ENCODE measurements at places on chromosomes 7 and 10.

DNA sequence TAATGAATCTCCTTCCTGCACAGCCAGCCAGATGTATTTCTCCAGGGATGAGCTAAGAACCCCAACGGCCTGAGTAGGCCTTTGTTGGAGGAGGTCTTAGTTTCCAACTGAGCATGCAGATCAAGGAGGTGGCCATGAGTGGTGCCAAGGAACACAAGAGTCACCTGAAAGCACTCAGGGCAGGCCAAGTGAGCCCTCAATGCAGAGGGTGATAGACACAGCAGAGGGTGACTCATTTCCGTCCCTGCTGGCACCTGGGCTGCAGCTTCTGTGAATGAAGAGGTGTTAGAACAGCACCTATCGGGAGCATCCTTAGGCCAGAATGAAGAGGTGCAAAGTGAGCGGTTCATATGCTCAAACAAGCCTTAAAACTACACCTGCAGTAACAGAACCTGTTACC, 211.8 kb downstream of the FRMD4A start:
- DNase-seq, result no peak

DNA sequence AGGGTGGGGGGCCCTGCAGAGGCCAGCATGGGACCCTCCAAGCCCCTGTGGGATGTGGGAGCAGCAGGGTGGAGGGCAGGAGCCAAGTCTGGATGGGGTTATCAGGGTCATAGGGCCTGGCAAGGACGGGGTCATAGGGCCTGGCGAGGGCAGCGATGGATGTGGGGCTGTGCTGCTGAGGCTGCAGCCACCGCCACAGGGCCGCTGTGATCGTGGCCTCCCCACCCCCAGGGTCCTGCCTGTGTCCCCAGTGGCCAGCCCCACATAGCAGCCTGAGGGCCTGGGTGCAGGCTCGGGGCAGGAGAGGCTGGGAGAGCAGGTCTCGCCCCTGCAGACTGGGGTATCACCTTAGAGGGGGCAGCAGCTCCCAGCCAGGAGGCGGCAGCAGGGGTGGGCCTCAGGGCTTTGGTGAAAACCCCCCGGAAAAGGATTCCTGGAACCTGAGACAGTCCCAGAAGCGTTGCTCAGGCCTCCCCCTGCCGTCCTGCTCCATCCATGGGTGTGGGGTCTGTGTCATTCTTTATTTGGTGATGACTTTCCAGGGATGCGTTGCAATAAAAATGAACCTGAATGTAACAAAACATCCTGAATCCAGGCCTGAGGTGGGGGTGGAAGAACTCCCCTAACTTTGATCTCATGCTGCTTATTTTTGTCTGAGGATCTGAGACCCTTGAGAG, 107.3 kb upstream of the SHH start:
- DNase-seq, result no peak

DNA sequence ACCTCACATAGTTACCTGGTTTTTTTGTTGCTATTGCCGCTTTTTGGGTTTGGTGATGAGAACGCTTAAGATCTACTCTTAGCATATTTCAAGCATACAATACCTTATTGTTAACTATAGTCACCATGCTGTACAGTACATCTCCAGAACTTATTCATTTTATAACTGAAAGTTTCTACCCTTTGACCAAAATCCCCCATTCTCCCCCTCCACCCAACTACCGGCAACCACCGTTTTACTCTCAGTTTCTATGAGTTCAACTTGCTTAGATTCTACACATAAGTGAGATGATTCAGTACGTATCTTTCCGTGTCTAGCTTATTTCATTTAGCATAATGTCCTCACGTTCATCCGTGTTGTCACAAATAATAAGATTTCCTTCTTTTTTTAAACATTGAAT, 86.7 kb upstream of the IL6 start:
- DNase-seq, result no peak

- DNase-seq, result peak; percentile 65
Observed at GRCh38 chr10:84537447-84537931, 209.1 kb downstream of the CCSER2 start.

DNA sequence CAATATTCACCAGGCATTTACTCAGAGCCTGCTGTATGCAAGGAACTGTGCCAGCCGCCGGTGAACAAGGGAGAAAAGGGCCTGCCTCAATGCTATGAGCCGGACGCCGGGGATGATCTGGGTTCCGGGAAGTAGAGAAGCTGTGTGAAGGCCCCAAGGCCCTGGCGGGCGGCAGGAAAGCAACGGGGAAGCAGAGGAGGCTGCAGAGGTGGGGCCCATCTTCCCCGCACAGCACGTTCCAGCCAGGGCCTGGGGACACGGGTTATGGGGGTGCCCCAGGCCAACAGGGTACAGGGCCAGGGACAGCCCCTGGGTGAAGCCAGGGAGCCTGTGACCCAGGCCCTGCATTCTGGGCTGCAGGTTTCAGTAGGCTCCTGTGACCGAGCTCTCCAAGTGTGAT, 179.3 kb downstream of the MAD1L1 start:
- DNase-seq, result no peak

- DNase-seq, result no peak
Observed at GRCh38 chr7:36408589-36408988, 18.9 kb downstream of the ANLN start.

DNA sequence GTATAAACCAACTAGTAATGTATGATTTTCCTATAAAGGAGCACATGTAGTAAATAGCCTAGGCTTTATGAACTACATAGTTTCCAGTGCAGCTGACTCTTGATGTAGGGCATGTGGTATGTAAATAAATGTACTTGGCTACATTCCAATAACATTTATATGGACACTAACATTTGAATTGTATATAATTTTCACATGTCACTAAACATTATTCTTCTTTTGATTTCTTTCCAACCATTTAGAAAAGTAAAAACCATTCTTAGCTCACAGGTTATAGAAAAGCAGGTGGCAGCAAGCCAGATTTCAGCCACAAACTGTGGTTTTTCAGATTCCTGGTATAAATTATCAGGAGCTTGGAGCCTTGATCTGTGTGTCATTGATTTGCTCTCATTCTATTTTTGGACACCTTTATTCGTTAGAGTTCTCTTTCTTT, 1182.0 kb downstream of the CNTNAP2 start:
- DNase-seq, result no peak

GRCh38 chr10:60403168-60403873, 13.6 kb upstream of the ANK3 start:
- no peak for DNase-seq

DNA sequence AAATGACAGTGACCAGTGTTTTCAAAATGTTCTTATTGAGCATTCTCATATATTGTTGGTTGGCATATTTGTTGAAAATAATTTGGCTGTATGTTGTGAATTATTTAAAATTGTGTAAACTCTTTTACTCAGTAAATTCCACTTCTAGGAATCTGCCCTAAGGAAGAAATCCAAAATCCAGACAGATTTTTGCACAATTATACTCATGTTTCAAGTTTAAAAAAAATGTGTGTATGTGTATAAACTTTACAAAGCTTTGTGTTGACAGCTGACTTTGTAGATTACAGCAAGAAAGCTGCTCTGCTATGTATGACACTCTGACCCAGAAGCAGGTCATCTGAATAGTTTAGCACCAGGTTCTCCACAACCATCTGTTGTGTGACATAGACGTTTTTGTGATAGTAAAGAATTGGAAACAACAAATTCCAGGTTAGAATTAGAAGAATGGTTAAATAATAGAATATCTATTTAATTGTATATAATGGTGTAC, 21.6 kb downstream of the KIFBP start:
- no peak for DNase-seq

DNA sequence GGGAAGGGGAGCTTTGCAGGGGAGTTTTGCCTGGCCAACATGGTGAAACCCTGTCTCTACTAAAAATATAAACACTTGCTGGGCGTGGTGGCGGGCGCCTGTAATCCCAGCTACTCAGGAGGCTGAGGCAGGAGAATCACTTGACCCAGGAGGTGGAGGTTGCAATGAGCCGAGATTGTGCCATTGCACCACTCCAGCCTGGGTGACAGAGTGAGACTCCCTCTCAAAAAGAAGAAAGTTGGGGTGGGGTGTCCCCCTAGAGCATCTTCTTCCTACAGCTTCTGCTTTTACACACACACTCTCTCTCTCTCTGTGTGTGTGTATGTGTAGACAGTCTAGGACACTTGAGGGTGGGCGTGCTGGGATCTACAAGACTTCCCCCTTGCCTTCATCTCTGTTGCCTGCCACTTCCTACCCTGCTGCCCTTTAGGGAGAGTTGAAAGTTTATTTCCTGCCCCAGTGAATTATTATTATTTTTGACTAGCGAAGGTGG, 21.7 kb downstream of the PLAU start:
- DNase-seq, result no peak

GRCh38 chr10:27558612-27559020, 54.5 kb downstream of the RAB18 start:
- peak; percentile 51 for DNase-seq

DNA sequence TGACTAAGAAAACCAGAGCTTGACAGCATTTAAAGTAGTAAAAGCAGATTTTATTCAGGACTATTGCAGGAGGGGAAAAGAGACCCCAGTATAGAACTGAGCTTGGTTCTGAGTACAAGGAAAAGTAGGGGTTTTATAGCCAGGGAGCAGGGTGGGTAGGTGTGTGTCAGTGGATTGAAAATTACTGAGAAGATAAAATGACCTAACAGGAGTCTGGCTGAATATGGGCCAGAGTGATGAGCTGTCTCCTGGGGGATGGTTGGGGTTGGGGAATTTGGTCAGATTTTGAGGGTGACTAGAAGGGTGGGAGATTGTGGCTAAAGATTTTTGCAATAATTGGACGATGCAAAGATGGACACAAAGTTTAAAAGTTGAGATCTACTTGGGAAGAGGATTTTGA, 114.0 kb downstream of the ST7 start:
- no peak for DNase-seq

- DNase-seq, result no peak
Observed at GRCh38 chr10:75018686-75019307, 92.7 kb upstream of the SAMD8 start.

- DNase-seq, result no peak
Observed at GRCh38 chr10:36474456-36474855, 650.9 kb upstream of the ANKRD30A start.

- peak; percentile 6 for DNase-seq
Observed at GRCh38 chr10:89946106-89946505, 244.7 kb downstream of the KIF20B start.

DNA sequence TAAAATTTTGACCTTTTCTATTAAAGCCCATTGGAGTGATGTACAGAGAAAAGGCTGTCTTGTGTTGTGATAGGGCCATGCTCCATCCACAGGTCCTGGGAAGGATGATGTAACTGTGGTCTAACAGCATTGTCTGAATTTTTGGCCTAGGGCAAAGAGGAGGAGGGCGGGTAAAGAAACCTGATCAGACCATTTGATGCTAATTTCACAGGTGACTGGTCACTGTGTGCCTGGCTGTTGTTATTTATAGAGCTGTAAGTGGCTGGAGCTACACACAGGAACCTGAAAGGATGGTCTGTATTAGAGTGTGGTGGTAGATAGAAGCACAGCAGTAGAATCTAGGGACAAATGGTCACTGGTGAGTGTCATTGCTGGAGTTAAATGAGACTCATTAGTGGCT, 182.1 kb downstream of the AUTS2 start:
- DNase-seq, result no peak

DNA sequence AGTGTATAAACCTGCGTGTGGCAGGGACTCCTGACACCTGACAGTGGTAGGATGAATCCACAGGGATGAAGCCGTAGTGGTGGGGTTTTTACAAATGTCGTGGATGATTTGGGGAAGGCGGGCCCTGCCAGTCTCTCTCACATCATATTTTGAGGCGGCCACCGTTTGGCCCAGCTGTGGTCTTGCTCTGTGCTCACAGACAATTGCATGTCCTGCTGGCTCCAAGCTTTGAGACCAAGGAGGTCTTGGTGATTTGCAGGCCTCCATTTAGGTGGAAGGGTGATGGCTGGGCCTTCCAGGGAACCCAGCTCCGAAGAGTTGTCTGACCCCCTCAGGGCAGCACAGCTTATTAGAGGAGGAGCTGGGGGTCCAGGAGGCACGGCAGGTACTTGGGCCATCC, 151.1 kb upstream of the SHH start:
- DNase-seq, result no peak

GRCh38 chr10:117476716-117477115, 65.8 kb upstream of the EMX2 start:
- DNase-seq, result no peak

DNA sequence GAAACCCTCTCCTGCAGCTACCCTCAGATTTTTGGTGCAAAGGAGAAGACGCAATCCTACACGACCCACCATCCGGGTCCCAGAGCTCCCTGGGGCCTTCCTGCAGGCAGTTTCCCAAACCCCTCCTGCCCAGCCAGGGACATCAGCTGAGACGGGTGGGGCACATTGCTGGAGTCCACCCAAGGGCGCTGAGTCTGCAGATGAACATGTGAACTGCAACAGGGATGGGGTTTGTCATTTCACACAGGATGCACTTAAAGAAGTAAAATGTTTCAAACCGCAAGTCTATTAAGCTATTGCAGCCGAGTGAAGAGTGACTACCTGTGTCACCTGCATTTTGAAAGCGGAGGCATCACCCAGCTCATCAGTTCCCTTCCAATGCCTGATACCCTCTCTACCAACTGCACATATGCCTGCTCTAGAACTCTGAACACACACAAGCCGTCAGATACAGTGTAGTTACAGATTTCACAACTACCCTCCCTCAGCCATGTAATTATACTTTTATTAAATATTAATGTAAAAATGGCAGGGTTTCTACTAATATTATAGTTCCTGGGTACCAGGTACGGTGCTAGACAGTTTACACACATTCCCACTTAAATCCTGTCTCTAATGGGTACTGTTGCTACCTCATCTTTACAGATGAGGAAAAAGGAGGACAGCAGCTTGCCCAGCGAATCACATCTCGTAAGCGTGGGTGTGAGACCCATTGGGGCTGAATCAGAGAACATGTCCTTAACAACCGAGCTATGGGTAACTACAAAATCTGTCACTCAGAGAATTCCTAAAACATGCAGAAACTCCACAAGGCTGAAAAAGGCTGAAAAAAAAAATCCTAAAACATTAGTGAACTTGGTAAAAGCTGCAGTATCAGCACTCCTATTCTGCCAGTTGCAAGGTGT, 71.2 kb downstream of the GRB10 start:
- DNase-seq, result no peak

DNA sequence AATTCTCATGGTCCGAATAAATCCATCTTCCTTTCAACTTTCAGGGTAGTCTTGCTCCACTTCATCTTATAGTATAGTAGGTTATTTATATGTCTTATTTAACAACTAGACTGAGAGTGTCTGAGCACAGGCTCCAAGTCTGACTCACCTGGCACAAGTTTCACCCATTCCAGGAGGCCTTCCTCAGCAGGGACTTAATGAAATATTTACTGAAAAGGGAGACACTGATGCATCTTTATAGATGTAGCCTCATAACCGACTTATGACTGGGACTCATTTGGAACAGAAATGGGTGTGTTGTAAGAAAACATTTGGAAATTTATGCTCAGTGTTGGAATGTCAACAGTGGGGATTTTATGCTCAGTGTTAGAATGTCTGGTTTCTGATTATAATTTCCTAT, 59.9 kb downstream of the CH25H start:
- DNase-seq, result no peak

- no peak for DNase-seq
Observed at GRCh38 chr10:19730167-19730906, 85.9 kb upstream of the PLXDC2 start.

GRCh38 chr10:73902351-73902750, 8.6 kb upstream of the PLAU start:
- DNase-seq, result no peak
